ENCODE measurements at places on chromosomes 5 and 9.

GRCh38 chr5:96243862-96244261 is 189.2 kb downstream of the PCSK1 start:
- DNase-seq = no peak

DNA sequence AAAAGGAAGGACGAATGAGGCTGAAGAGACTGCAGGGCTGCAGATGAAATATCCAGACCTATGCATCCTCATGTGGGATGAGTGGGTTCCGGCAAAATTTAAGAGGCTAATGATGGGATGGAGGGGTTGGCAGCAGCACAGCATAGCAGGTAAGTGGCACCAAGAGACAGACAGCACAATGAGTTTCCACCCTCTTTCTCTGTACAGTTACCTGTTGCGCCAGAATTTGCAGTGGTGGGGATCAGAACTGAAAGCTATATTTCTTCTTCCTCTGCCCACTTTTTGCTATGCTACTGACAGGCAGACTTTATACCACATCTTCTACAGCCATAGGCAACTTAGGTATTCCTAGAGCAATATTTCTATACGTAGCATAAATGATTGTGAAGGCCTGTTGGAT is 227.0 kb downstream of the EPB41L4A start:
- no peak for DNase-seq

DNA sequence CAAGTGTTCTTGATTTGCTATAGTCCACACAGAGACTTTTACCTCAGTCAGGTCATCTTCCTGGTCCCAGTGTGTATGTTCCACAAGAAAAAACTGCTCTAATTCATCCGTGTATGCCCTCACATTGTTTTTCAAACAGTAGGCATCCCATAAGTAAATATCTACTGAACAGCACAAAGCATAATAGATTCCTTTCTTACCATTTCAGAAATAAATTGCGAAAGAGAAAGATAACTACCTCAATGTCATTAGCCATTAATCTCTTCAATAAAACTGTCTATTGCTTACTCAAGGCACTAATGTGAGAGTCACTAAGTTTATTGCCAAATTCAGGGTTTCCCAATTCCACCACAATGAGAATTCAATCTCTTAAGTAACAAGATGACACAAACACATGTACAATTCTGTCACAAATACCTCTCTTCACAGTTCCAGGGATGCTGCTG is 9.6 kb downstream of the FBXW2 start:
- no peak for DNase-seq

DNA sequence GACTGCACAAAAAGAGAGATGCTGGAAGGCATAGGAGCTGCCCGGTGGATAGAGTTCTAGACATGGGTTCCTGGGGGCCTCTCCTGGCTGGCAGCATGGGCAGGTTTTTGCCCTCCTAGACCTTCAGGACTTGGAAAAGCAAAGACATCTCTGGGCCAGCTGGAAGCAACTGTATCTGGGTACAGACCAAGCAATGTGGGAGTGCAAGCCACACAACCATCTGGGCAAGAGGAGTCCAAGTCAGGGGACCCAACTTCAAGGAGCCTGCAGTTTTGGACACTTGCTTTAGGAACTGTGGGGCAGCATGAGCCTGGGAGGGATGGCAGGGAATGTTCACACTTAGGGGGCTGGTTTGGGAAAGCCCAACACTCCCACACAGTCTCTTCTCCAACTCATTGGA is 323.3 kb downstream of the GADD45G start:
- DNase-seq = no peak

DNA sequence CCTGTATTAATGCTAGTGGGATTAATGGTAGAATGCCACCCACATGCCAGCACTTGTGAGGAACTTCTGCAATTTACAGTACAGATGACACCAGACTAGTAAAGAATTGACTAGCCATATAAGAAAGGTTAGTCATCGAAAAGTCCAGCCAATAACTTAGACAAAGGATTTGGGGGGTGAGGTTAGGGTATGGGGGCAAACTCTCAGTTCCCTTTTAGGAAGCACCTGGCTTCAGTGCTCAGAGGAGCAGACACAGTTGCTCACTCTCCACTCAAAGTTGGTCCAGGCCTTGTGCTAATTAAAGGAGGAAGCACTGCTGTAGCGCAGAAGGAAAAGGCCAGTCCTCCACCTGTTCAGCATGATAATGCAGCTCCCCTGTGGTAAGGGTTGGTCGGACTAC is 25.2 kb downstream of the TGFBR1 start:
- DNase-seq = no peak

DNA sequence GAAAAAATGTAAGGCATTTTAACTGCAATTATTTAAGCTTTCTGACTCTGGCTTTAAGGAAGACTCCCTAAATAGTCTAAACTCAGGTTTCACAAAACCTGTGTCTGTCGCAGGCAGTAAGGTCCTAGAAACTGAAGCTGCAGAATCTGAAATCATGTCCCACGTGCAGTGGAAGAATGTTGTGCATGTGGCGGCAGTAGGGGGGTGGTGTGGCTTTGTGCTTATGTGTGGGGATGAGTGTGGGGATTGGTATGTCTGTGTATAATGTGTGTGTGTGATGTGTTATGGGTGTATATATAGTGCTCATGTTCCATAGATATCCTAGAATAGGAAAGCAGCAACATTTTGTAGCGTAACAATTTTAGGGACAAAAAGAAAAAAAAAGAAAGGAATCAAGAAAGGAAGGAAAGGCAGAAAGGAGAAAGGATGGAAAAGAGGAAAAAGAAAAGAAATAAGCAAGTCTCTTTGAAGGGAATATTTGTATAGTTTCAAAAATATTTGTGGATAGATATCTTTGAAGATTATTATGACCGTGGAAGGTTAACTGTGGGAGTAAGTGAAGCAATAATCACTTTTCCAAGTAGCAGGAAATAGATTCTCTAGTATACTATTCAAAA is 6.6 kb downstream of the ANKDD1B start:
- DNase-seq = no peak

DNA sequence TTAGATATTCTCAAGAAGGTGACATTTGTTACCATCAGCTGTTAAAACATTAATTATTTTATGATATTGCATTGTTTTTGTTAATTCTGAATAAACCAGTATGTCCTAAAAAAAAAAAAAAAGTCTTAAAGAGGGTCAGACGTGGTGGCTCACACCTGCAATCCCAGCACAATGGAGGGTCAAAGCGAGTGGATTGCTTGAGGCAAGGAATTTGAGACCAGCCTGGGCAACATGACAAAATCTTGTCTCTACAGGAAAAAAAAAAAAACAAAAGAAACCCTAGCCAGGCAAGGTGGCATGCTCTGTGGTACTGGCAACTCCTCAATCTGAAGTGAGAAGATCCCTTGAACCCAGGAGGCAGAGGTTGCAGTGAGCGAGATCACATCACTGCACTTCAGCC is 46.8 kb downstream of the CYLC2 start:
- DNase-seq = no peak

DNA sequence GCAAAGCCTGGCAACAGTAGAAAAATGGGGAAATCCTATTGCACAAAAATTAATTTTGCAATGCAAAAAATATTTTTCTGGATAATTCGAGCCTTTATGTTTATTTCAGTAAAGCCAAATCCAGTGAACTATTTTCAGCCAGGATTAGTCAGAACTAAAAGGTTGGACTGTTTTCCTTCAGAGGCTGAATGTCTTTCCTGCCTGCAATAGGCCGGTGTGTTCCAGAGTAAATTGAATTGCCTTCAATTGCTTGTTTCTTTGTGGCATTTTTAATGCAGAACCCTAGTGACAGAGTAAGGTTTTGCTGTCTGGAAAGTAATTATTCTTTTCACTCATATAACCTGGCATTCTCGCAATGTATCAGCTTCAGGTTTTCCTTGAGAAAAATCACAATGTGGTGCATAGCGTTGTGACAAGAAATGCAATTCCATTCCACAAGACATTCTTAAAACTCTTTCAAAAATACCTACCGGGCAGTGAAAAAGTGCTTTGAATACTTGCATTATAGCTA is 183.7 kb downstream of the GLIS3 start:
- no peak for DNase-seq

- peak; percentile 45 for DNase-seq
These were observed 8.3 kb upstream of the TBC1D2 start for GRCh38 chr9:98263482-98264357.

GRCh38 chr5:139709582-139710318 is 61.6 kb downstream of the CXXC5 start:
- no peak for DNase-seq

- no peak for DNase-seq
These were observed 49.1 kb upstream of the CLK4 start for GRCh38 chr5:178675922-178676321.

GRCh38 chr9:70954126-70954525 is 167.3 kb downstream of the TRPM3 start:
- DNase-seq = no peak
